LHCN-M2 (cell line): ENCODE measurements at places on chromosomes 7 and 10. TPM values are rescaled to one million over a fixed set of nuclear protein-coding genes. Genes with fewer than 3 reads are reported as not detected.

DNA sequence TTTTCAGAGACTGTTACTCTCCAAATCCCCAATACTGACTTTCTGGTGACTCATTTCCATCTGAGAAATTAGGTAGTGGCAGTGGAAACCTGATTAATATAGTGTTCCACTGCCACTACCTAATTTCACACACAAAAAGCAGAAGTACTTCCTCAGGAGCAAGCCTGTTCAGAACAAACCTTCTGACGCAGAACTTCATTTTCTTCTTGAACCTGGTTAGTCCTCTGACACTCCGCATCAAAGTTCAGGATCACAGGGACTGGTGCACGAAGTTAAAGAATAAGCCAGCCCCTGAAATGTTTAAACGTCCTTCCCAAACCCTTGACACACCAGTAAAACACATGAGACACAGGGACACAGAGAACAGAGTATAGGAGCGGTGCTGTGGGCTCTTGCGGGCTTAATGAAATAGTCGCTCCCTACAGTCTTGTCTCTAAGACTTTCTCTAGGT is 4.4 kb downstream of the WDR91 start:
- no peak for DNase-seq

DNA sequence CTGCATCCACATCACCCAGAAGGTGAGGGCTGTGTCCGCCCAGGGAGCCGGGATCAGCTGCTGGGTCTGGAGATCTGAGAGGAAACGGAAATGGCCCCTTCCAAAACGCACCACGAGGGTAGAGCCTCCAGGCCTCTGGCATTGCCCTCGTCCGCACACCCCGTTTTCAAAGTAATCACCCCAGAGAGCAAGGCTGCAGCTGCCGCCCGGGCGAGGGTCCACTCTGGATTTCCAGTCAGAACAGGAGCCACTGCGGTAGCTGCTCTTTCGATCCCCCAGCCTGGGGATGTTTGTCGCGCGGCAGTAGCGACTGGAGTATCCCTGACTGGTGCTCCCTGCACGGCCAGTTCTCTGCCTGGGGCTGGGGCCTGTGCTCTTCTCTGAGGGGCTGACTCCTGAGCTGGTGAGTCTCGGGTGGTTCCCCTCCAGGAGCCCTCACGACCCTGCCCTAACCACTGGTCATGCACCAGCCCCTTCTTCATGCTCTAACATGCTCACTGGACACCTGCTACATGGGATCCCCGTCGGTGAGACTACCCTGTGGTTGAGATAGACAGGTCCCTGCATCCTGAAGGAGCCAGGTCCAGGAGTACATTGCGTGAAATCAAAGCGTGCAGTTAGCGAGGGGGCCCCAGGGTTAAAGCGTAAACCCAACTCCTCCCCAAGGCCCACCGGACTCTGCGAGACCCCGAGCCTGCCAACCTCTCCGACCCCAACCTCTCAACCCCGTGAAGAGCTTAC is 99.2 kb downstream of the FOXL3 start:
- DNase-seq = no peak

DNA sequence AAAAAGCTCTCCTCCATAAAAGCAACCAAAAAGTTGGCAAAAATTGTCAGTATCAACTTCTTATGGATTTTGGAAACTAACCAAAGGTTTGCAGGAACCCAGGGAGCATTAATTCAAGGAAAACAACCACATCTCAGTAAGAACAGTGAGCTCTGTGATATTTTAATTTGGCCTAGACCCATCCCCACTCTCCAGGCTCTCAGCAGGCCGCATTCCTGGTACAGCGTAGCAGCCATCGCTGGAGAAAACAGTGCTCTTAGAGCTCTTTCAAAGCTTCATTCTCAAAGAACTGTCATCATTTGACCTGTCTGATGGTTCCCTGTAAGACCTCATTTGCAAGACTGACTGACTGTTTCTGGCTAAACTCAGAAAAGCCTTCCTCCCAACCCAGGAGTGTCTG is 81.9 kb downstream of the NUDCD3 start:
- no peak for DNase-seq

GRCh38 chr10:7601023-7601656 is 65.6 kb downstream of the ITIH5 start:
- DNase-seq = no peak

GRCh38 chr7:134940729-134941128 is 45.6 kb upstream of the AGBL3 start:
- DNase-seq = no peak

DNA sequence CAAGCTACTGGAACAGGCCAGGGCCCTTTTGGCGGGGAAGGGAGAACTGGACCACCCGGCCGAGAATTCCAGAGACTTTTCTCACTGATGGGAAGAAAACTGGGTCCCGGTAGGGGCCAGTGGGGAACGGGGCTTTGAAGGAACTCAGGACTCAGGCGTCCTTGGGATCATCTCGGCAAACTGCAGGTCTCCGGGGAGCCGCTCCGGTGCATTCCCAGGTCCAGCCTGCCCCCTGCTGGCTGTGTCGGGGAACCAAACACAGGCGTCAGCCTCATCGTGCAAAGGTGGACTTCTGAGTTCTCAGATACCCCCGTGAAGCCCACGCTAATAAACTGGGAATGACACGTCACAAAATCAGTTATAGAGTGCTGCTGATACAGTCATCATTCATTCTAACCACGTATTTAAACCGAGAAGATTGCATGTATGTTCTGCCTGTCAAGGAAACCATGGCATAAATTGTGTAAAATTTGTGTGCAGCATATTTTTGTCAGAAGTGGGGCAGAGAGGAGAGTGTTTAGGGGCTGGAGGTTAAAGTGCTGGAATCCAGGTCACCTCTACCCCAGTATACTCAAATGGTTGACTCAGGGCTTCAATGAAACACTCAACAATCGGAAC is 76.1 kb upstream of the CPXM2 start:
- DNase-seq = peak; percentile 32

DNA sequence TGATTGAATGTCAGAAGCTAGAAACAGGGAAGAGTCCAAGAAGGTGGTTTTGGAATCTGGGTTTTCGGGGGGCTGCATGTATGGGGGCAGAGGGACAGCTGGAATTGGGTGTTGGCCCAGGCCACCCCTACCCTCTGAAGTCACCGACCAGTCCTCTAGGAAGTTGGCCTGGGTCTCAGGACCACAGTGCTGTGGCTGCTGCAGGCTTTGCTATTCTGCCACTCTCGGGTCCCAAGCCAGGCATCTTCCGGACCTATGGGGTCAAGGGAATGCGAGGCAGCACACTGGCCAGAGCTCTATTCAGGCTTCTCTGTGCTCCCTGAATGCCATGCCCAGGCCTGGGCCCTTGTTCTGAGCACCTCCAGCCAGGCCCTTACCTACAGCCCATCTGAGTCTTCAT is 13.2 kb downstream of the FGF8 start:
- DNase-seq = no peak

DNA sequence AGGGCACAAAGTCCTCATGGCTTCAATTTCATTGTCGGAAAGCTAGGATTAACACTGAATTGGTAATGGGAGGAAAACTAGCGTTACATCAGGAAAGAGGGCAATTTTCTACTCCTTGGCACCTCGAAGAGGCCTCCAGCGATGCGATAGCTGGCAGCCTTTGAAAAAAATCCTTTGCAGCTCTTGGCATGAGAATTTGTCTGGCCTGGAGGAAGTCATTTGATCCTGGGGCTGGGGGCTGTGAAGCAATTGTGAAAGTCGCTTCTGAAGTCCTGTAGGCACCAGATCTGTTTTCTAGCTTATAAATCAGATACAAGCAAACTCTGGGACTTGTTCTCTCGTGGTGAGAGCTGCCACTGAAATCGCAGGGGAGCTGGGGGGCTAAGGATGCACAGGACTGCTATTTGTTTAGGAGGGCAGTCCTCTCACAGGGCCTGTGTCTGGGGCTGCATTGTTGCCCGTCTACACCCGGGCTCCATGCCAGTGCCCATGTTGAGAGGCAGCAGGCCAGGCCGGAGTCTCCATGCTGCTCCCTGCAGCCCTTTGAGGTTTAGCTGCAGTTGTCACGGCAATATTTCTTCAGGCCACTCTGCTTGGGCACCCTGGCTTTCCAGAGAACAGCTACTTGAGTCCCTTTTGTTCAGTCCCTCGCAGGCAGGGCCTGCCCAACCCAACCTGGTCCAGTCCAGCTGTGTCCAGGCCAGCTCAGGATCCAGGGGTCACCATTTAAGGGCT is 206.8 kb upstream of the LYZL1 start:
- DNase-seq = no peak

GRCh38 chr7:106770191-106770590 is 94.9 kb upstream of the PIK3CG start:
- peak; percentile 91 for DNase-seq

The PHKG1 gene
- total RNA-seq = 0.38 and 0.46 TPM in 2 replicates

DNA sequence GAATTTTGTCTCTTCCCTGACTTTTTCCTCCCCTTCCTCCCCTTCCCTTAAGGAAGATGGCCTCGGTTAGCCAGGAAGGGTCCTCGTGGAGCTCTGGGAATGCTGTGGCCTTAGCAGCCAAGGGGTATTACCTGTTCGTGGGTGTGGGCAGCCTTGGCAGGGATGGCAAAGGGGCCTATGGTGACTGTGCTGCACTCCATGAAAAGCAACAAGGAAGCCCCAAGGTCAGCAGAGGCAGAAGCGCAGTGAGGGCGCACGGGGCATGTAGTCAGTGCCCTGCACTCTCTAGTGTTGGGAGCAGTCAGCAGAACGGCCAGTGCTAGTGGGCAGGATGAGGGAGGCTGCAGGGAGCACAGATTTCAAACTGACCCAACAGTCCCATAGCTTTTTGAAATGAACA is 191.8 kb downstream of the ADARB2 start:
- DNase-seq = no peak

DNA sequence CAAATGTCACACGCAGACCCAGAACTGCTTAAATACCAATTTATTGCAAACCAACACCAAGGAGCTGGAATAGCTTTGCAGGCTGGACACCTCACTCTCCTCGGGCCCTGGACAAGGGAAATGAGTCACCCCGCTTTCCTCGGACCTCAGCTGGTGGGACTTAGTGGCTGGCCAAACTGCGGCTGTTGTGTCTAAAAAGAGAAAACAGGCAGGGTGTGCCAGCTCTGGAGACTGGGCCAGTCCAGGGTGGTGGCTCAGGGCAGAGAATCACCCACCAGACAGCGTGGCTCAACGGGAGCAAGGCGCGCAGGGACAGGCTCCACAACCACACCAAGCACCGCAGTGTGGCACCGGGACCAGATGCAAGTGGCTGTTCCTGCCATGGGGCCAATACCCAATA is 58.2 kb upstream of the CAMK2B start:
- DNase-seq = peak; percentile 96

GRCh38 chr7:87473986-87474385 is 1.5 kb downstream of the ABCB4 start:
- no peak for DNase-seq

GRCh38 chr10:130928306-130928705 is 383.2 kb downstream of the TCERG1L start:
- DNase-seq = no peak

GRCh38 chr10:34018784-34019183 is 684.3 kb upstream of the NRP1 start:
- no peak for DNase-seq

DNA sequence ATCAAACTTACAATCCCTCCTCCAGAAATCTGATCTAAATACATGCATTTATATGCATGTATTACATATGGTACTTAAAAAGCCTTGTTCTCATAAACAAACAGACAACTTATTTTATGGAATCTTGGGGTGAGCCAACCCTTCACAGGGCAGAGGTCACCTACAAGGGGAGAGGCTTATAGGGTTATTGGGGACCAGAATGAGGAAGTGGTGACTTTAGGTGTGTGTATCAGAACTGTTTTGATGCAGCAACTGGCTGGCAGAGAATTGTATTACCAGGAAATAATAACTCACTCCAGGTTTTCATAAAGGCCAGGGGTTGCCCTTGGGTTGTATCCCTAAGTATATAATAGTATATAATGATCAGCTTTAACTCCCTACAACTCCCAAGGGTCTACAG is 91.1 kb downstream of the SVIL start:
- no peak for DNase-seq

The NPC1L1 gene
- total RNA-seq = not detected in 2 replicates

DNA sequence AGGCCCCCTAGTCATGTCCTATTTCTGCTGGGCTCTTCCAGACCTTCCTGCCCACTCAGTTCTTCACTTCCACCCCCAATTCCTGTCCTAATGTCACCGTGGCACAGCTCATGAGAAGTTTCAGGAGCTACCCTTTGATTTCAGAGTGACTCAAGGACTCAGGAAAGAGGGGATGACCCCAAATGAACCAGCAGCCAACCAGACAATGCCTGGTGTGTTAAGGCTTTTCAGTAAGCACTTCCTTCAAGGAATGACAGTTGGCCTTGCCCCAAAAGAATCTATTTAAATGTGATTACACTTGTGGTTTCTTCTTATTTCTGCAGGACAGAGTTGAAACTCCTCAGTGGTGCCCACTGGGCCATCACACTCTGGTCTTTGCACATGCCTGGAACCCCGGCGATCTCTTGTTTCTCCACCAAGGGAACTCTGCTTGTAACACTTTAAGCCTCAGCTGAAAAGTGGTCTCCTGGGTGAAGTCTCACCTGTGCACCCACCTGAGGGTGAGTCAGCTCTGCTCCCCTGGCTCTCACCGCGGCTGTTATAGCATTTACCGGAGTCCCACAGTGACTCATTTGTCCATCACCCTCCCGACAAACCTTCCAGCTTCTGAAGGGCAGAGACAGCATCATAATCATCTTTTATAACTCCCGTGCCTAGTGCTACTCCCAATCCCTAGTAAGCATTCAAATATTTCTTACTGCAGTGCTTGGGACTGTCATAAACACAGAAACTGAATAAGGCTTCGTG is 123.0 kb upstream of the SVIL start:
- peak; percentile 18 for DNase-seq

GRCh38 chr7:135685306-135686084 is 23.2 kb downstream of the STMP1 start:
- DNase-seq = peak; percentile 69

The LEP gene
- total RNA-seq = not detected in 2 replicates

- no peak for DNase-seq
Measured at GRCh38 chr10:92122941-92123450, 167.9 kb downstream of the CPEB3 start.

DNA sequence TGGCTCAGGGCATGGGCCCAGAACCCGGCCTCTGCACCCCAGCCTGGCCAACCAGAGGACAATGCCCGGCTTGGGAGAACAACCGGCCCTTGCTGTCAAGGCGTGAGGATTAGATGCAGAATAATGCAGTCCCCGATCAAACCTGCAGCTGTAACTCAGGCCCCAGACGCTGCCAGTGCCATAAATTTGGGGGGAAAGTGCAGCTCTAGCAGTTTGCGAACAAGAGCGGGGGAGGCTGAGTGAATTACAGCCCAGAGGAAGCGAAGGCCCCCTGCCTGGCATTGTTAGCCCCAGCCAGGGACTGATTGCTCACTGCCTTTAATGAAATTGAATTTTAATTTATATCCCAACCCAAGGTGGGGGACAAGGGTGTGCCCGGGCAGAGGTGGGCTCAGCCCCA is 38.0 kb upstream of the GNA12 start:
- no peak for DNase-seq

The MKI67 gene
- 54.4 and 87.8 TPM in 2 replicates for total RNA-seq

GRCh38 chr10:32379950-32380551 is 33.1 kb upstream of the EPC1 start:
- no peak for DNase-seq

DNA sequence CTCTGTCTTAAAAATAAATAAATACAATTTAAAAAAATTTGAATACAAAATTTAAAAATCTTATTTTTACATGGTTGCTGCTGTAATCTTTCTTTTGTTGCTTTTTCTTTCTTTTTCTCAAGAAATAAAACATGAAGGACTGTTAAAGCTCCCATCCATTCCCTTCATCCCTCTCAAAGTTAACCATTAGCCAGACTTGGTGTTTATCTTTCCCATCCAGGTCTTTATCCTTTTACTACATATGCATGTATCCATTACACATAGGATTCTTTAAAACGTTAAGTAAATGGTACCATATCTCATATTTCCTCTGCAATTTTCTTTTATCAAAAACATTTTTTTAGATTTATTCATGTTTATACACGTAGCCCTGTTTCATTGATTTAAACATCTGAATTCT is 70.1 kb downstream of the CREB3L2 start:
- no peak for DNase-seq
